ENCODE measurements at places on chromosomes 7 and 10.
A peak's percentile ranks its signal among the peaks of the same experiment; 100 is the strongest.

GRCh38 chr7:93148727-93149126 is 542 bp upstream of the SAMD9L start:
- DNase-seq: no peak

- DNase-seq: peak; percentile 57
These were observed 975 bp downstream of the GLCCI1 start for GRCh38 chr7:7969306-7970236.

DNA sequence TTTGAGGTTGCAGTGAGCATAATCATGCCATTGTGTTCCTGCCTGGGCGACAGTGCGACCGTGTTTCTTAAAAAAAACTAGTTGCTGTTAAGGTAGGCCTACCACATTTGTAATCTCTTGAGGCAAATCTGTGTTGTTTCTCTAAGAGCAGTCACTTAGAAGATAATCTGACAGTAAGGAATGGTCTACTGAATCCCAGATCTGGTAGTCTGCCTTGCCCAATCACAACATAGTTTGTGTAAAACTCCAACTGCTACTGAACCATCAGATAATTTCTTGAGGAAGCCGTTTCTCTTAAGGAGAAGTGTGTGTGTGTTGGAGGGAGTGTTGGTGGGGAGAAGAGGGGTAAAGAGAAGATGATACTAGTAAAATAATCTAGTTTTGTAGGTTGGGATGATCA is 5.0 kb downstream of the NRF1 start:
- no peak for DNase-seq

DNA sequence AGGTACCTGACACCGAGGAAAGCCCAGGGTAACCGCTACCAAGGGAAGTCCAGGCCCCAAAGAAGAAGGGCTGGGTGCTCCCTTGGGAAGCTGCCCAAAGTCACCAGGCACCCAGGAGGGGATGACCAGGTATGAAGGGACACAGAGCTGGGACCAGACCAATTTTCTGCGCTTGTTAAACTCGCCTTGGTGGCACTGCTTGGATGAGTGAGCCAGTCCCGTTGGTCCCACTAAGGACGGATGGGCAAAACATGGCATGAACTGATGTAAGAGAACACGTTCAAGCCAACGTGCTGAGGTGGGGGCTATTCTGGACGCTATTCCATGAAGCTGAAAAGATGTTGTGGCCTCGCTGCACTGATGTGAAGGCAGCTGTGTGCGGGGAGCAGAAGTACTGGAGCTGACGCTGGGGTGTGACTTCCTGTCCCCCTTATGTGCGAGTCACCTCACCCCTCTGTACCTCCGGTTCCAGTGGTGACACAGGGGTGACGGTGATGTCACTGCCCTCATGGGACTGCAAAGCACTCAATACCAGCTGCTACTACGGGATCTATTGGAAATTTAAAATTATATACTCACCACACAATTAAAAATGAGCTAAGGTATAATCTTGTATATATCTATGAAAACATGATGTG is 73.6 kb downstream of the COBL start:
- DNase-seq: no peak

GRCh38 chr7:76315364-76315763 is 12.9 kb downstream of the HSPB1 start:
- no peak for DNase-seq

- DNase-seq: peak; percentile 19
These were observed 175.6 kb downstream of the SKIDA1 start for GRCh38 chr10:21349912-21350286.

DNA sequence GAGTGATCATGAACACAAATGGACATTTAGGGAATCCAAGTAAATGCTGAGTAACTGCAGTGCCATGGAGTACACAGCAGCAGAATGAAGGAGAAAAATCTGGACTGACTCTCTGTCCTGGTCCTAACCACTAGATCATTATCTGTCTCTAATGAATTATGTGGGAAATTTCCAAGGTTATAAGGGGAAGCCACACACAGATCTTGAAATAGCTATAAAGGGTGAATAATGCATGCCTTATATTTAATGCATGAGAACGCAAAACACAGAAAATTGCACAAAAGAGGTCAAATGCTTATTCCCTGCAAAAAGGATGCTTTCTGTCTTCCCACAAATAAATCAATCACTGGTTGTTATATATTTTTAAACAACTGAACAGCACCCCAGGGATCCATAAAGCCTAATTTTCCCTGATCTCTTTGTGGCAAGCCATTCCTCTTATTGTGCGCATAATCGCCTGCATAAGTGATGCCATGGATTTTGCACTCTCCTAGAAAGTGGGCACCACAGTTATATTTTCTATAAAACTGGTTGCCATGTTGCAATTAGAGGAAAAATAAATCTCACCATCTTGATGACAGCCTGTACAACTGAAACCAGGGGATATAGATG is 201.8 kb downstream of the XPNPEP1 start:
- no peak for DNase-seq

DNA sequence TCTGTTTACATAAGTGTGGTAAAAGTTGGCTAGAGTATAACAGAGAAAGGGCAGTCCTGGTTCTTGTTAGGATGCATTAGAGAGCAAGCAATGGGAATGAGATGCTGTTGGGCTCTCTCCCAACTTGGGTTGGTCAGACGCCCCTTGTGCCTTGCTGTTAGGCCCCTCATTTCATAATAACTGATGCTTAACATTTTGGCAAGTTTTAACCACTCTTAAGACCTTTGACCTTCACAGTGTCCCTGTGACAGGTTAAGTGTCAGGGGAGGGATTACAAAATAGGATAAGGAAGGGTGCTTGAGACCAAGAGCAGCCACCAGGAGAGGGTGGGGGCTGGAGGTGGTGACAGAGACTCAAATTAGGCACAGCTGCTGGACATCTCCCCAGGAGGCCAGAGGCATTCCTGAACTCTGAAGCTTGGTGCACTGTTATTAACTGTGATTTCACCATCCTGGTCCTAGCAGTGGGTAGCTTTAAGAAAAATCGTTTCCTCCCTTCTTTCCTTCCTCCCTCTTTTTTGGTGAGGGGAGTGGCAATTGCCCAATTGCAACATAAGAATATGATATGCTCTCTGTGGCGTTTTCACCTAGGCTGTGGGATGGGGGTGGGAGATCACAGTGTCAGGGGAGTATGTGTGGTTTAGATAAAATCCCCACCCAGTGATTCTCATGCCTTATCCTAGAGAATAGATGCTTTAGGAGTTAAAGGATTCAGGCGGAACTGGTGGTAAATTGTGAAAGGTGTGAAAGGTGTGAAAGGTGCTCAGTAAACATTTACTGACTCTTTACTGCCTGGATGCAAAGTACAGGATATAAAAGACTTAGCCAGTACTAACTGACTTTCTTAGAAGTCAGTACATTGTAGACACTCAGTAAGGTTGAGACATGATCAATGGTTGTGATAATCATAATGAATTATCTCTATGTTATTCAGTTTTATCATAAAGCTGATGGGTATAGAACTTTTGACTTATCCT is 270.5 kb downstream of the BICC1 start:
- peak; percentile 70 for DNase-seq

GRCh38 chr7:91710881-91711280 is 169.6 kb downstream of the MTERF1 start:
- no peak for DNase-seq

DNA sequence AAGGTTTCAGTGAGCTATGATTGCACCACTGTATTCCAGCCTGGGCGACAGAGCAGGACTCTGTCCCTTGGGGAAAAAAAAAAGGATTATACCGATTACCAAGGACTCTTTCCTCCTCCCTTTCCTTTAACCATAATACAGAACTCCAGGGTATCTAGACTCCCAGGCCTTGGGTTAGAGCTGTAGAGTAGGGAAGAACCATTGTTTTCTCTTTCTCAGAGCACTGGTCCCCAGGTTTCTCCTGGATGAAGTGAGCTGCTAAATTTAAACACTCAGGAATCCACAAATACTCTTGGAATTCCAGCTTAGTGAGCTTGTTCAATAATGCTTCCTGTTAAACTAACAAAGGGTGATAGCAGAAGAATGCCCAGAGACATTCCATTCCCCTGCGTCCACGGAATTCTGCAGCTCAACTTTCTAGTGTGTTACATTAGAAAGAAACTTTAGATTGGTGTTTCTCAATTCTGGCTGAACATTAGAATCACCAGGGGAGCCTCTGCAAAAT is 14.6 kb upstream of the RPEL1 start:
- DNase-seq: peak; percentile 97

- no peak for DNase-seq
These were observed 16.4 kb downstream of the OPN1SW start for GRCh38 chr7:128759242-128759641.

DNA sequence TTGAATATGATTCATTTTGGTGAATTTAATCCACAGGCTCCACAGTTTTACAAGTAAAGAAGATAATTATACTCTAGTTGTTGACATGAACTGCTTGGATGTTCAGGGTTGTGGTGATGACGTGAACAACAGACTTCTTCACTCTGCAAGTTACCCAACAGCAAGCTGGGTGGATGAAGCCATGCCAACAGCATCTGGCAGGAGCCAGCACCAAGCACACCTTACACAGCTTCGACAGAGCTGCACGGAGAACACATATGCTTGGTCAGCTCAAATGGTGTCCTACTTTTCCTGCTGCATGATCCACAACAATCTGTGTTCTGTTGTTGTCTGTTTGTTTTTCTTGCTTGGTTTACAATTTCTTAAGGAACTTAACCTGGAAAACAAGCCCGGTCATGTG is 9.8 kb downstream of the NOD1 start:
- peak; percentile 43 for DNase-seq

- no peak for DNase-seq
These were observed 90.6 kb upstream of the NMT2 start for GRCh38 chr10:15259136-15259535.

GRCh38 chr7:76206633-76207032 is 4.9 kb downstream of the SRRM3 start:
- DNase-seq: peak; percentile 7

GRCh38 chr10:69554611-69555010 is 18.6 kb downstream of the NEUROG3 start:
- DNase-seq: no peak

- peak; percentile 47 for DNase-seq
These were observed 653 bp upstream of the ADRB1 start for GRCh38 chr10:114042895-114043531.
